ENCODE measurements at places on chromosomes 1 and 21.

- DNase-seq = no peak
These were observed 89.1 kb downstream of the ZNF326 start for GRCh38 chr1:90083995-90084394.

DNA sequence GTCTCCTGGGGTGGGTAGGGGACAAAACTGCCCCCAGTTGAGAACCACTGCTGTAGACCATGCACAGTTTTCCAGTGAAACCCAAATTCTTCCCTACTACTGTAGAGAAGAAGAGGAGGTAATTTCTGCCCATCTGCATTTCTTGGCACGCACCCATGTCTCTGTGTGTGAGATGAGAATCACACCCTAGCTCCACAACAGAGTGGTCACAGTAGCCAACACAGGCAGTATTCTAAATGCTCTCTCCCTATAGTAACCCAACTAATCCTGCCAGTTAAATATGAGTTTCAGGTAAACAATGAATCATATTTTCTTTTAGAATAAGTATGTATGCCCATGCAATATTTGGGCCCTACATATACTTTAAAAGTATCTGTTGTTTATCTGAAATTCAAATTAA, 1.2 kb upstream of the CAPN2 start:
- peak; percentile 67 for DNase-seq

GRCh38 chr1:170583186-170583585, 51.2 kb downstream of the GORAB start:
- DNase-seq = no peak

DNA sequence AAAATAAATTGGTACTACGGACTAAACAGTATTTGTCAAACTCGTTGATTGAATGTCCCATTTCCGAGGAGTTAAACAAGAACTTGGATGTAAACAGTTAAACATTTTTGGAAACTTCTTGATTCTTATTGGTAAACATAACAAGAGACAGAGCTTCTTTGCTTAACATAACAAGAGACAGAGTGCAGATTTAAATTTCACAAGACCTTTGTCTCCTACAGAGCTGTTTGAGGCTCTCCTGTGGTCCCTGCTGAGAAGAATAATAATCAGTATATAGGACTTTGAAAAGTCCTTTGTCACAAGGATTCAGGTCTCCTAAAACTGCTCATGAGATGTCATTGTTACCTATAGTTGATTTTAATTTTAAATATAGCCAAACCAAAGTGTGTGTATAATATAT, 170.6 kb upstream of the C21orf91 start:
- DNase-seq = no peak

- DNase-seq = no peak
These were observed 37.2 kb downstream of the LRRC8C start for GRCh38 chr1:89670163-89670562.

DNA sequence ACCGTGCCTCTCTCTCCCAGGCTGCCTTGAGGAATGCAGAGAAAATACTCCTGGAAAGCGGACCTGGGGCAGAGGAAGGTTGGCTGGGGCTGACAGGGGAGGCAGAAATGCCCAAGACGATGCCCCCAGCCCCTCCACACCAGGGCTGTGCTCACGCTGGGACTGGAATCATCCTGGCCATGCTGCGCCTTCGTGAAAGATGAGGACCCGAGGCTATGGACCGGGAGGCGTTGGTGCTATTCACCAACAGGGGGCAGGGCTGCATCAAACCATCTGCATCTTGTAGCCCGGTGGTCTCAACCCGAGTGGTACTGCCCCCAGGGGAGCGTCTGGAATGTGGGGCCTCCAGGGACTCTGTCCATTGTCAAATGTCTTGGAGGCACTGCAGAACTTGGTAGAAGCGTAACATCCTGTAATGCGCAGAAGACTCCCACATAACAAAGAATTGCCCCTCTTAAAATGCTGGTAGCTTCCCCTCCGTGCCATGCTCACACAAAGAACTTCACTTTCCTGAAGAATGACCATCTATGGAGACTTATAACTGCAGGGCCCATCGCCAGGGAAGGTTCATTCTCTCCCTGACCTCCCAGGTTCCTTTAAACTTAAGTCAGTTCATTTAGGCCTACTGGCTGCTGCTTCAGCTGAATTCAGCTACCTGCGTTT, 251.2 kb downstream of the RRAGC start:
- DNase-seq = no peak

- no peak for DNase-seq
These were observed 15.6 kb downstream of the ARHGEF2 start for GRCh38 chr1:155962599-155963211.

DNA sequence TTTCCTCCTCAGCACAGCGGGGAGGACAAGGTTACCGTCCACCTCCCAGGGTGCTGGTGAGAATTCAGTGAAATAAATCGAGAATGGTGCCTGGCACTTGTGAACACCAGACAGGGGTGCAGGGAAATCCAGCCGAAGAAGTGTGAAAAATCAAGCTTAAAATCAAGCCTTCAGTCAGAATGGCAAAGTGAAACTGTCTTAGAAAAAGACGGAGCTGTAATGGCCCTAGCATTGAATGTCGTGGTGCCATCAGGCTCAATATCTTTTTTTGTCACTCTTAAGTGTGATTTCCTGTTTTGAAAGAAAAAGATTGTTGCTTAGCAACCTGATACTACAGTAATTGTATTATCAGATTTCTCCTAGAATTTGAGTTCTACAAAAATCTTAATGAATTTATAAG, 22.1 kb downstream of the EDARADD start:
- no peak for DNase-seq

DNA sequence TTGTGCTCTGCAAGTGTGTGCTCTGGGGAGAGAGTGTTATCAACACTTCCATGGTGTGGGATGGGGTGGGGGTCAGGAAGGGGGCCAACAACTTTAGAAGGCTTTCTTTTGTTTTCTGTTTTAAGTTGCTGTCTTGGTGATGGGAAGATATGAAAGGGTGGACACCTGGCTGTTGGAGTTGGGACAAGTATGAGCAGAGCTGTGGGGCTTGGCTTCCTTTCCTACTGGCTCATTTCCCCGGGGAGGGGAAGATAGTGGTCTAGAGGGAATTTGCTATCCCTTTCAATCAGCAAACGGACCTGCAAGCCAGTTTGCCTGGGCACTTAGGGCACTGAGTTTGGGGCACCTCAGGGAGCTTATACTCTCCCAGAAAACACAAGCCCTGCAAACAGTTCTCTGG, 19.2 kb downstream of the IER5 start:
- no peak for DNase-seq

DNA sequence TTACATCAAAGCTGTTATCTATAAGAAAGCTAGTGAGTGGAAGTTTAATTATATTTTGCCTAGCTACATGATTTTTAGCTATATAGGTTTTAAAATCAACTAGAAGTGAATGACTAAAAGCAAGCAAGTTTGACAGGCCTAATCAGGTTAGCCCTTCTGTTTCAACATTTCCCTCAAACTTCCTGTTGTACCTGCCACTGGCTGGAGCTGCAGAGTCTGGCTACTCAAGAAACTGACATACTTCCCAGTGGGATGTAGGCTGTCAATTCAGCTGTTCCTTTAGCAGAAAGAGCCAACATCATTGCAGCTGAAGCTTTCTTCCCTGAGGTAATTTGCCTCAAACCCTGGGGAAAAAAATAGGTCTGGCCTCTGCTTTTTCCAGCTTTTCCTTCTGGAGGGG, 87.1 kb upstream of the TNR start:
- DNase-seq = no peak

- no peak for DNase-seq
These were observed 12.8 kb upstream of the LRRC52 start for GRCh38 chr1:165531021-165531420.

- peak; percentile 50 for DNase-seq
These were observed 736 bp downstream of the KCNC4 start for GRCh38 chr1:110210604-110211495.

GRCh38 chr1:23251812-23252211, 34.5 kb upstream of the HTR1D start:
- DNase-seq = no peak

DNA sequence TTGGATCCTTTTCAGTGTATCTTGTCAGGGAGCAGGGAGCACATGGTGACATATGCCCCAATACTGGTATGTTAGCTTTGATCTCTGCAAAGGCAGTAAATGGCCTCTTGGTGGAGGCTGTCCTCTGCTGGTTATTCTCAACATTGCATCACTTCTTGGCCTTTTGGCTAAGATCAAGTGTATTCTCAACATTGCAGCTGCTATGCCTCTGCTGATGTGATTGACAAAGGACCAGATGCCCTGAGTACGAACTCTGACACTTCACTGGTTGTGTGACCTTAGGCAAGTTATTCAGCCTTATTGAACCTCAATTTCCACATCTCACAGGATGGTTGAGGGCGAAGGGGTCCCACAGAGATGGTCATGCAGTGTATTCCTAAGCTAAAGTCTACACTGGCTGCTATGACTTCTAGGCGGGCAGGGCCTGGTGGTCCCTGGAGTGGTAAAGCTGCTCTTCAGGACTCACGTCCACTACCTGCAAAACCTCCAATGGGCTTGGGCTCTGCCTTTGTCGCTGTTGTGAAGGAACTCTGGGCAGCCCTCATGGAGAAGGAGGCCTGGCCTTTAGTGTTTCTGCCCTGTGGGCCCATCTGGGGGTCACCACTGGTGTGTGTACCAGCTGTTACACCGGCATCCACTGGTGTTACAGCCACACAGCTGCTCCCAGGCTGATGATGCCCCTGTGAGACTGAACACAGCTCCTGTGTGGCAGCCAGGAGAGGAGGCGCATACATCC, 64.8 kb downstream of the DNTTIP2 start:
- peak; percentile 78 for DNase-seq

DNA sequence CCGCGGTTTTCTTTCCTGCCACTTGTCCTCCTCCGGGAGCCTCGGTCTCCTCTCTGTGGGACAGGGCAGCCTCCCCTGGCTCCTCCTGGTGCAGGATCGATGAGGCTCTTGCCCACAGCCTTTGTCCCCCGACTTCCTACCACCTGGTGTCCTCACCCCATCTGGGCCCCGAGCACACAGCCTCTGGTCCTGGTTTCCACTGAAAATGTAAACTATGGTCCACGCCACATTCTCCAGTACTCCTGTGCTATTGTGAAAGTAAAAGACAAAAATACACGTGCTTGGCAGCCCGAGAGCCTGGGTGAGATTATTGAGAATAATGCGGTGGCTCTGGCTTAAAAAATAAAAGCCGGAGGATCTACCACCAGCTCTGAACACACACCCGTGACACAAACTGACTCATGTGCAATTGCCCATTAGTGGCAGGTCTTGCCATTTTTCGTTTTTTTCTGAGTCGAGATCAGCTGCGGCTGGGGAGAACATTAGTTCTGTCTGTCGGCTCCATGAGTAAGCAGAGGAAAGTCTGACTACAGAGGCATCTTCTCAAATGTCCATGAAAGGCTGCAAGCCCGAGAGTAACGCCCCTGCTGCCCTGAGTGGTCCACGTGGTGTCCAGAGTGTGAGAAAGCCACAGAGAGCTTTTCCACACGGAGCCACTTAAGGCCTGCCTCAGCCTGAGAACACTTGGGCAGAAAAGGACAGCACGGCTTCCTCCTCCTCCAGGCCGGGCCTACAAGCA, 5.7 kb upstream of the COL6A2 start:
- DNase-seq = no peak

GRCh38 chr1:157725221-157725577, 24.6 kb upstream of the FCRL3 start:
- no peak for DNase-seq

DNA sequence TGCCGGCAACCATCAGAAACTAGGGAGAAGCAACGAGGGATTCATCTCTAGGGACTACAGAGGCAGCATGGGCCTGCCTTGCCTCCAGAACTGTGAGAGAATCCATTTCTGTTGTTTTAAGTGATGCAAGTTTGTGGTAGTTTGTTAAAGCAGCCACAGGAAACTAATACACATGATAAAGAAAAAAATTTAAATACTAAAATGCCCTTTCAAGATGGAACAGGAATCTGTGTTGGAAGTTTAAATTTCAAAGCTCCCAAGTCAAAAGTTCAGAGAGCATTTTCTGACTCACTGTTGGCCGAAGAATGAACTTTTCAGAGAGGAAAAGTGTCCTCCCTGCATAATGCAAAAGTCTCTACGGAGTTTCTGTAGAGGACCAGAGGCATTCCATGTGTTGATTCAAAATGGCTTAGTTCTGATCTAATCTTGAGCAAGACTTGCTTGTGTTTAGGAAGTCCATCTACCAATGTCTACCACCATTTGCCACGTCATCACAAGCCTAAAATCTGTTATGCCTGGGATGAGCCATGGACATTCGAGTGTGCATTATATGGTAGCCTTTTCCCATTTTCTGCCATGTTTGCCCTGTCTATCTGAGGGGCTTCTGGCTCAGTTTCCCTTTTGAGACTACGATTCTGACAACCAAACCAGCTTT, 22.4 kb upstream of the ARHGAP29 start:
- no peak for DNase-seq

Data from RKO (cell line).